ENCODE measurements at places on chromosomes 1 and 21.

- DNase-seq: no peak
Measured at GRCh38 chr21:34602061-34602460, 12.9 kb downstream of the RCAN1 start.

DNA sequence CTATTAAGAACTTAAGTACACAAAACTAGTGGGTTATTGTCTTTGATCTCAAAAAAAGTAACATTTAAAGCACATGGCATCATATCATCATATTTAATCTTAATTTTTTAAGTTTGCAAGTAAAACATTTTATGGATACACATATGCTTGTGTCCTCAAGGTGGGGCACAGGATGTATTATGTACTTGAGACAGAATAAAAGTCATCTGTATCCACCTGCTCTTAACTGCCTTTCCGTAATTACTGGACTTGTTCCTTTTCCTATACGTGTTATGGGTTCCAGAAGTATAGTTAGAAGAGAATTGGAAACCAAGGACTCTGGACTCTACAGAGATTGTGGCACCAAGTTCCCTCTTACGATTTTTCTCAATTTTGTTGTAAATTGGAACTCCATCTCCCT, 79.4 kb downstream of the FCRL5 start:
- DNase-seq: no peak

DNA sequence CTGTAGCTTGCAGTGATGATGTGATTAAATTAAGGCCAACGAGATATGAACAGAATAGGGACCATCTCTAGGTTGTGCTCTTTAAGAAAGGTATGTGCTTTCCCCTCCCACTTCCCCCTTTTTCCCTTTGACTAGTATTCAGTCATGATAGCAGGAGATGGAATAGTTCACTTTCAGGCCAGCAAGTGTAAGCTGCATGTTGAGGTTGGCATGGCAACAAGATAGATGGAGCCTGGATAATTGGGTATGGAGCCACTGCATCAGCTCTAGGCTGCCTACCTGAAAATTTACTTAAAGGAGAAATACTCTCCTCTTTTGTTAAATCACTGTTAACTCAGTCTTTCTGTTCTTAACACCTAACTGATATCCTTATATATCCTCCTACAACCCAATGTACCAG, 1.5 kb upstream of the CRP start:
- no peak for DNase-seq

DNA sequence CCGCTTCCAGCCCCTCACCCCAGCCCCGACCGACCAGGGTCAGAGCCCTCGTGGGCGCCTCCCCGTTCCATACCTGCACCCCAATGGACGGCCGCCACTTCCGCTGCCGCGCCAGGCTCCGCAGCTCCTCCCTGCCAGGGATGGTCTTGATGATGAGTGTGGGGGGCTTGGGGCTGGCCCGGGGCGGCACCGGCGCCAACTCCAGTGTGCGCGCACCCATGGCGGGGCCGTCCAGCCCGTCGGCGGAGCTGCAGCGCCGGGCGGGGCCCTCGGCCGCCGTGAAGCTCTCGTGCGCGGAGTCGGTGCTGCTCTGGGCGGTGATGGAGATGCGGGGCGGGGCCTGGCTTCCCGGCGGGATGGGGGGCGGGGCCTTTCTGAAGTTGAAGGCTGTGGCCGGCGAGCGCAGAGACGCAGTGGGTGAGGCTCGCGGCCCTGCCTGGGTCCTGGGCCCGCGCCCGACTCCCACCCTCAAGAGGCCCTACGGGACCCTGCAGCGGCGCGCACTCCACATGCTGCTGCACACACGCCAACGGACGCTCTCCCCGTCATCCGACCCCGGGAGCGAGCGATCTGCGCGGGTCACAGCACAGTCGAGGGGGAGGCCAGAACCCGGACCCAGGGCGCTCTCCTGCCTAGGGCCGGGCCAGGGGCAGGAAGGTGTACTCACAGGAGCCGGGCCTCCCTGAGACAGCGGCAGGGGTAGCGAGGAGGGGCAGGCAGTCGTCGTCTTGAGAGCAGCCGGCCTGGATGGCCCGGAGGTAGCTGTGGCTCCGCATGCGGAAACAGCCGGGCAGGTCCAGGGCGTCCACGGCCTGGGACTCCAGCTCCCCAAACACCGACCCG, 26.1 kb upstream of the SMIM12 start:
- no peak for DNase-seq

GRCh38 chr1:34851431-34852105, 8.0 kb downstream of the SMIM12 start:
- DNase-seq: no peak

- peak; percentile 6 for DNase-seq
Measured at GRCh38 chr1:85801520-85801919, 93.3 kb upstream of the ZNHIT6 start.

GRCh38 chr1:155077758-155078445, 735 bp upstream of the EFNA3 start:
- DNase-seq: no peak

- no peak for DNase-seq
Measured at GRCh38 chr1:231683439-231684165, 57.0 kb downstream of the DISC1 start.

DNA sequence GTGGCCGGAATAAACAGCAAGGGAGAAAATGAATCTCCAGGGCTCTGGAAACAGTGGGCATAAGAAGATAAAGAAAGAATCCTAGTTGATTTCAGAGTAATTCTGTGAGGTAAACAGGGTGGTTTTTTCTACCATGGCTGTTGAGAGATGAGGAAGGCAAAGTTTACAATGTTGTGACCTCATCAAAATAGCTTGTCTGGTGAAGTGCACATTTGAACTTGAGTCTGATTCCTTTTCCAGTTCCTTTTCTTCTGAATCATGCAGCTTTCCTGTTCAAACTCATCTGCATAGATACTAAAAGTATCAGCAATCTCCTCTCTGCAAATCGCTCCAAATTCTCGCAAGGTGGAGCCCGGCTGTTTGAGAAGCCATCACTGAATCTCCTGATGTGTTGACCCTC, 161.7 kb downstream of the PLPP3 start:
- no peak for DNase-seq

DNA sequence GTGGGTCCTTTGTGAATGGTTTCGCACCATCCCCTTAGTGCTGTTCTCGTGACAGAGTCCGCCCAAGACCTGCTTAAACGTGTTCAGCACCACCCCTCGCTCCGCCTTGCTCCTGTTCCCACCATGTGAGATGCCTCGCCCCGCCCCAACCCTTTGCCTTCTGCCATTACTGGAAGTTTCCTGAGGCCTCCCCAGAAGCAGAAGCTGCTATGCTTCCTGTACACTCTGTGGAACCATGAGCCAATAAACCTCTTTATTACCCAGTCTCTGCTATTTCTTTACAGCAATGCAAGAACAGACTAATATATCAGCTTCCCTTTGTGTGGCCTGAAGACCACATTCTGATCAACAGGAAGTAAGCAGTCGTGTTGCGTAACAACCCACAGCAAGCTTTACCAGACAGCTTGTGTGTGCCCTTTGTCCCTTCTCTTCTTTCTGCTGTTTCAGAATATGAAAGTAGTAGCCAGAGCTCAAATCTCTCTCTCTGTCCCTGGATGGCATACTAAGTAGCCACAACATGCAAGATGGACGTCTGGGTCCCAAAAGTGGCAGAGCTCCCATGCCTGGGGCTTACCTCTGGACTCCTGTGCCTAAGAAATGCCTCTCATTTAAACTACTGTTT, 14.1 kb downstream of the HENMT1 start:
- DNase-seq: peak; percentile 40

- no peak for DNase-seq
Measured at GRCh38 chr21:28227881-28228635, 764.6 kb downstream of the LTN1 start.

- DNase-seq: no peak
Measured at GRCh38 chr1:18938707-18939070, 17.8 kb downstream of the IFFO2 start.

DNA sequence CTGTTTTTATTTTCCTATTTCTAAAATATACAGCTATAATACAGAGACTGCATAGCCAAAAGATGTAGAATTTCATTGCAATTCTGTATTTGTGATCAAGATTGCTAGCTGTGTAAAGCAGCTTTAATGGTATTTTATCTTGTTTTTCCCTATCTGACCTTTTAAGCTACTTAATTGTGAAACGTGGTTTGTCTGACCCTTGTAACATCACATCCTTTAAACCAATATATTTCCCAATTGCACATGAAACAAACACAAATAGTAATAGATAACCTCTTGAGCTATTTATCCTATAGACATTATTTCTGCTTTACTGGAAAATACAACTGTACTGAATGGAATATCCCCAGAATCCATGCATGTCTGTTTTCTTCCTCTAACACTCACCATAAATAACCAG, 112.2 kb upstream of the PLPPR4 start:
- no peak for DNase-seq

- no peak for DNase-seq
Measured at GRCh38 chr1:221824025-221824424, 82.1 kb upstream of the DUSP10 start.

- DNase-seq: no peak
Measured at GRCh38 chr1:12150456-12151200, 16.2 kb upstream of the TNFRSF1B start.

DNA sequence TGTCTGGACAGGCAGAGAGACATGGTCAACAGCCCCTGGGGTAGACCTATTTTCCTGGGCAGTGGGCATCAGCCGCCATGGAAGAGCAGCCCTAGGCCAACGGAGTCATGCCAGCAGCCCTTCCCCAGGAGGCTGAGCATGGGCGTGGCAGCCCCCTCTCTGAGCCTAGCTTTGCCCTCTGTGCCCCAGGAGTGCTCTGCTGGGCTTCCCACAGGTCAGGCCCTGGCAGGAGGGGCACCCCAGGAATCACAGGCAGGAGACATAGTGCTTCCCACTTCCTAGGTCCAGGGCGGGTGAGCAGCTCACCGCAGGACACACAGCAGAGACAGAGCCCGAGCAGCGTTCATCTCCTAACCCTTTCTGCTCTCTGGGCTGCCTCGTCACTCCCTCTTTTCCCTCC, 132.8 kb downstream of the GLIS1 start:
- DNase-seq: no peak

- DNase-seq: no peak
Measured at GRCh38 chr1:89347296-89347695, 16.6 kb upstream of the GBP6 start.

GRCh38 chr1:211633524-211633846, 41.9 kb downstream of the NEK2 start:
- no peak for DNase-seq

- DNase-seq: no peak
Measured at GRCh38 chr1:14660801-14661200, 62.3 kb downstream of the KAZN start.

DNA sequence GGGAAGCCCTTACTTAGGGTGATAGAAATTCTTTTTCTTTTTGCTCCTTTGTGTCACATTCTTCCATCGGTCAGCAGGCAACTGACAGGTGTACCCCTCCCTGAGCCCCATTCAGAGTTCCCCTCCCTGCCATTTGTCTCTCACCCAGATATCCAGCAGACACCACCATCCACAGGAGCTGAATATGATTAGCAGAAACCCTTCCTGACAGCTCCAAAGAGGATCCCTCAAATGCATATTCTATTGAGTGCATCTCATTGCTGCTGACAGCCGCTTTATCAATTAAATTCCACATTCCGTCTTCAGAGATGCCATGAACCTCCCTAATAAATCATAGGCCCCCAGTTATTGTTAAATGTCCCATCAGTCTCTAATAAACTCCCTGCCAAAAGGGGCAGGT, 6.1 kb upstream of the DDX20 start:
- no peak for DNase-seq

DNA sequence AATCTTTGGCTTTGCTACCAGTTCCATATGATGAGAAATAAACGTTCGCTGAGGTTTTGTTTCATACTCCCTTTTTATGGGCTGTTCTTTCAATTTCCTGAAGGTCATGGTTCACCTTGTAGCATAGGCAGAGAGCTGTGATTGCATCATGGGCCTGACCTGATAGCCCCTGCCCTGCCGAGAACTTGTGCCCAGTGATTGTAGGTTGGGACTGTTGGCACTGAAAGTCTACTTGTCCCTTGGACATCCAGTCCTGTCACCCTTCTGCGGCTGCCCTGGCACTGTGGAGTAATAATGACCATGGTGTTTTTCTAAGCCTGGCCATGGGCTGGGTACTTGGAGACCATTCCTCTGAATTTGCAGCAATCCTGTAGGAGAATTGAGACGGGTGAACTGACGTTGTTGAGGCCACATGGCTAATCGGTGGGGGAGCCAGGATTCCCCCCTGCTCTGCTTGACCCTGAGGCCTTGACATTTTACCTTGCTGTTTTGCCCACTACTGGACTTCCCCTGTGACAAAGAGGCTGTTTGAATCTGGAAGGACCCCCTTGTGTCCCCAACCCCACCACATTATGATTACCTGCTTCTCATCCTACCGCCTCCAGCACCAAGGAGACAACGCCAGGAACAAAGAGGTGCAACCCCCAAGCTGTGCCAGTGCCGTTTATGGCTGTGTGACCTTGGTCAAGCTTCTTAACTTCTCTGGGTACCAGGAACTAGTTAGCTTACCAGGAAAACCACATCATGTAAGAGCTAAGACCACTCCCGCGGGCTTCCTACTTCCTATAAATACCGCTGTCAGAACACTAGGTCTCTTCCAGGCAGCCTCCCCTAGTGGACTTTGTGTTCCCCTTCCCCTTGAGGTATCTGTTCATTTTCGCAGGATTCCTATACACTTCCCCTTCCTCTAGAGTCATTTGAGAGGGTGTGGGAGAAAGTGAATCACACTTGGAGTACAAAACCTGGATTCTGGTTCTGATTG, 23.4 kb downstream of the SESN2 start:
- no peak for DNase-seq

DNA sequence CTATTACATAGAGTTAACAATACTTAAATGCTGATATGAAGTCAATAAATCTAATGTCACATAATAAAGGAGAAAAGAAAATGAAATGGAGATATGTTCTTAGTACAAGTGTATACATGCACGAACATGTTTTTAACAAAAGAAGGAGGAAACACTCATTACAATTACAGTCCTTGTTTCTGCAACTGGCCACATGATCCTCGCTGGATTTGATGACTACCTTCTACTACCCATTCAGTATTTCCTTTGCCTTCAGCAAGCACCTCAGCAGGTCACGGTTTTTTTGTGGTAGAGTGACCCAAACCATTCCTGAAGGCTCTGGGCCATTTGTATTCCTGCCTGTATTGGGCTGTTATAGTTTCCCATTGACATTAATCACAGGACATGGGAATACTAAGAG, 172.8 kb upstream of the CXADR start:
- DNase-seq: no peak

DNA sequence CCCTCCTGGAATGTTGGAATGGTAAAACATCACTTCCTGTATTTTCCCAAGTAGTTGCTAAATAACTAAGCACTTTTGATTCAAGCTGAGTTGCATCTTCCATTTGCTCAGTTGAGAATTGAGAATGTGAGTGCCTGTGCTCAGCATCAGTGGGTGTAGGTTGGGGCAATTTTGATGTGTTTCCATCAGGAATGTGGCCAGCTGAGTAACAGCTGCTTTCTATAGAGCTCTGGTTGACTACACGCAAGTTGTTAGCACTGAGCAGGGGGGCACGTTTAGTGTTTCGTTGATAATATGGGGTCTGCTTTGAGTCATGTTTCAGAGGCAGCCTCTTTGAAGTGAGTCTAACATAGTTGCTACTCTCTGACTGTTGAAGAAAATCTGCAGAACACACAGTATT, 41.5 kb downstream of the LRRC53 start:
- DNase-seq: no peak
